Pancreas (tissue), 10 donors: ENCODE measurements at places on chromosomes 4 and X. TPM values are rescaled to one million over a fixed set of nuclear protein-coding genes. Genes with fewer than 3 reads are reported as not detected.

The RS1 gene
- not detected for polyA plus RNA-seq

The NLGN3 gene
- 0.33 TPM for polyA plus RNA-seq

The LRAT gene
- polyA plus RNA-seq = 0.15 TPM

The MAOB gene
- polyA plus RNA-seq = 15.1 TPM

The NR0B1 gene
- polyA plus RNA-seq = 6.9 TPM

The FRMD7 gene
- not detected for polyA plus RNA-seq

The TRPC5OS gene
- polyA plus RNA-seq = 0.05 TPM

The UGT2B11 gene
- polyA plus RNA-seq = not detected

The GPR34 gene
- 0.99 TPM for polyA plus RNA-seq

The EDNRA gene
- polyA plus RNA-seq = 0.23 TPM

The MAGEE2 gene
- not detected for polyA plus RNA-seq

The CLGN gene
- 5.8 TPM for polyA plus RNA-seq

The TDO2 gene
- polyA plus RNA-seq = 0.35 TPM

The TCP11X2 gene
- polyA plus RNA-seq = not detected

The ITIH6 gene
- polyA plus RNA-seq = not detected

The VEGFC gene
- polyA plus RNA-seq = 1.2 TPM

The PRAF2 gene
- 15.8 TPM for polyA plus RNA-seq

The ELMOD2 gene
- 5.0 TPM for polyA plus RNA-seq

The PRDM8 gene
- polyA plus RNA-seq = 0.49 TPM

The CFAP99 gene
- polyA plus RNA-seq = 0.87 TPM

The TMEM255A gene
- polyA plus RNA-seq = 0.23 TPM

The RADX gene
- 3.2 TPM for polyA plus RNA-seq

The UTP3 gene
- 15.4 TPM for polyA plus RNA-seq

The SPIN2A gene
- 0.70 TPM for polyA plus RNA-seq

The RNF175 gene
- not detected for polyA plus RNA-seq

The CORIN gene
- polyA plus RNA-seq = 0.05 TPM

The PPP1R2C gene
- polyA plus RNA-seq = not detected

The FAM9B gene
- not detected for polyA plus RNA-seq

The SHROOM4 gene
- 1.7 TPM for polyA plus RNA-seq

The F11 gene
- polyA plus RNA-seq = 65.3 TPM

The ZBED1 gene
- polyA plus RNA-seq = 11.9 TPM

The DCLK2 gene
- polyA plus RNA-seq = 2.3 TPM

The HNRNPD gene
- polyA plus RNA-seq = 131 TPM

The ADH1A gene
- 2.1 TPM for polyA plus RNA-seq

The P2RY4 gene
- 0.09 TPM for polyA plus RNA-seq

The PHOX2B gene
- 0.54 TPM for polyA plus RNA-seq

The PABPC5 gene
- polyA plus RNA-seq = 0.49 TPM

The PRIMPOL gene
- polyA plus RNA-seq = 22.8 TPM

The PGM2 gene
- polyA plus RNA-seq = 4.6 TPM

The SHISA3 gene
- polyA plus RNA-seq = 0.27 TPM

The PGAM4 gene
- not detected for polyA plus RNA-seq

The XIAP gene
- 8.7 TPM for polyA plus RNA-seq

The CYTL1 gene
- 0.23 TPM for polyA plus RNA-seq

The PAGE5 gene
- polyA plus RNA-seq = not detected

The PDLIM5 gene
- polyA plus RNA-seq = 18.1 TPM

The CENPVL2 gene
- polyA plus RNA-seq = not detected

The FAM9C gene
- polyA plus RNA-seq = not detected

The ARHGEF9 gene
- polyA plus RNA-seq = 18.3 TPM
